Suppressor macrophage (primary cell): ENCODE measurements at places on chromosomes 12 and 14.

GRCh38 chr12:102107970-102108369 is 11.9 kb downstream of the NUP37 start:
- DNase-seq: no peak

DNA sequence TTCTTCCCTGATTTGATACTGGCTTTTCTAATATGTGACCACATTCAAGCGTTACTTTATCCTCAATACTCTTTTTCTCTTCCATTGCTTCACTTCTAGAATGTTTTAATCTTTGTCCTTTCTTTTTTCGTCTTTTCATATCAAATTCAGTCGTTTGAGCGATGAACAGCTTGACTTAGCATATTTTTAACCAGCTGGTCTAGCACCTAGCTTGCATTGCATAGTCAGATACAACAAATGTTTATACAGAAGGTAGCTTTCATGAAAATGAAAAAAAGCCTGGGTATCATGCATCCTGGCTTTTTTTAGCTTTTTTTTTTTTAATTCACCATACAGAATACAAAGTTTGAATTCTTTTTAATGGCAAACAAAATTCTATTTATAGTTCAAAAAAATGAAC is 1.2 kb downstream of the SOX5 start:
- DNase-seq: no peak

DNA sequence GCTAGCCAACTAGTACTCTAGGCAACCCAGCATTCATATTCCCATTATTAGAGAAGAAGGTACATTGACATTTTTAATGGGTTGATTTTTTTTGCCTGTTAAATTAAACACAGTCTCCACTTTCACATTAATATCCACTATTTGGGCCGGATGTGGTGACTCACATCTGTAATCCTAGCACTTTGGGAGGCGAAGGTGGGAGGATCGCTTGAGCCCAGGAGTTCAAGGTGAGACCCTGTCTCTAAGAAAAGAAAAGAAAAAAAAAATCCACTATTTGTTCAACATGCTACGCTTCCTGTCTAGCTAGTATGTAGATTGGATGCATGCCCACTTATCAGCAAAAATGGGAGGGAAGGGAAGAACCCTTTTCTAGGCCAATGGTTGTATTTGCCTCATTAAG is 7.1 kb upstream of the CRADD start:
- DNase-seq: no peak

DNA sequence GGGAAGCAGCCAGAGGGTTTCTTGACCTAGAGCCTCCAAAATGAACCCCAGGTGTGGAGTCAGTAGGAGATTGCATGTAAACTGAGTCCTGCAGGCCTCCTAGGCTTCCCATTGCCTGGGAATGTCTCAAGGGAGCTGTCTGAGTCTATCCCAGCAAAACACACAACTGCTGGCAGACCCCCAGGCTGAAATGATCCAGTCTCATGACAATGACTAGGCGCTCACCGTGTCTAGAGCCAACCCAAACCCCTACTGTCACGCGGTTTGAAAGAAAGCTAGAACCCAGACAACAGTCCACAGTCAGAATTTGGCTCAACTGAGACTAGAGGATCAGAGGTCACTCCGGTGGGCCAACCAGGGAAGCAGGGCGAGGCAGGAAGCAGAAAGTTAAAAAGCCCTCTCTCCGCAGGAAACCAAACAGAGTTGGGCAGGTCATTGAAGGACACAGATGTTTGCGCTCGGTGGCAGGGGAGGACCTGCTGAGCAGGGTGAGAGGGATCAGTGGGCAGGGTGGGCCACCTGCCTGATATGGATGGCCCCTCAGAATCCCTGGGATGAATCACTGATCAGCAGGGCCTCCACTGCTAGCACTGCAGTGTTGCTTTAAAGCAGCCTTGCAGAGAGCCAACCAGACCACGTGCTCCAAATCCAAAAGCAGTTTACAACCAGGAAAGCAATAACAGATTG is 23.8 kb downstream of the ACTN1 start:
- DNase-seq: no peak

GRCh38 chr14:34699873-34700621 is 14.3 kb downstream of the CFL2 start:
- DNase-seq: no peak

- no peak for DNase-seq
Observed at GRCh38 chr12:70756791-70757190, 119.6 kb upstream of the PTPRB start.

DNA sequence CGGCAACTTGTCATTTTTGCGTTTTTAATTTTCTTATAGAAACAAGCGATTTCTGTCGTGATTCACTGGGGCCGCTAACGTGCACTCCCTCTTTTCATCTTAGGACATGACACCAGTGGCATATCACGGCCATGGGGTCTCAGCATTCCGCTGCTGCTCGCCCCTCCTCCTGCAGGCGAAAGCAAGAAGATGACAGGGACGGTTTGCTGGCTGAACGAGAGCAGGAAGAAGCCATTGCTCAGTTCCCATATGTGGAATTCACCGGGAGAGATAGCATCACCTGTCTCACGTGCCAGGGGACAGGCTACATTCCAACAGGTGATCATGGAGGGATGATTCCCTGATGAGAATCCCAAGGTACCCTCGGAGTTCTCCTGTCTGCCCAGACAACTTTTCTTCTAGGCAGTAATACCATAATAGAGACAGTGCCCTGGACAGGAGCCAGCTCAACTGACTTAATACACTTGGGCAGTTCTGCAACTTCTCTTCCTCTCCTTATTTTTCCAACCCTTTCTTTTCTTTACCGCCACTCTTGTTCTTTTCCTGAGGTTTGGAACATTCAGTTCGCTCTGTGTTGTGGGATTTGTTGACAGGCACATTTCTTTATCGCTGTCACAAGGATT is 821 bp downstream of the TMEM106C start:
- DNase-seq: no peak

DNA sequence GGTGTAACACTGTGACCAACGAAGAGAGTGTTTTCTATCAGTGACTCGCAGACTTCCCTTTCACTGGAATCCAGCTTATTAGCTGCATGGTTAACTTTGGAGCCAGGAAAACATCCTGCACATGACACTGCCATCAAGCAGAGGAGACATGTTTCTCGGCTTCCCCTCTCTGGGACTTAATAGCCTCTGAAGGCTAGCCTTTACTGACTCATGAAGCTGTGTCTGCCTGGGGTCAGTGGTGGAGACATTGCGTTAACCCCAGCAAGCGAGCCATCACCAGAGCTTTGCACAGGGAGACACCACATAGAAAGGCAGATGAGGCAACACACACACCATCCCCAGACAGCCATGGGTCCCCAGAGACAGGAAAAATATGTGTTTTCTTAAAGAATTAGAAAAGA is 126.9 kb upstream of the PRICKLE1 start:
- no peak for DNase-seq

DNA sequence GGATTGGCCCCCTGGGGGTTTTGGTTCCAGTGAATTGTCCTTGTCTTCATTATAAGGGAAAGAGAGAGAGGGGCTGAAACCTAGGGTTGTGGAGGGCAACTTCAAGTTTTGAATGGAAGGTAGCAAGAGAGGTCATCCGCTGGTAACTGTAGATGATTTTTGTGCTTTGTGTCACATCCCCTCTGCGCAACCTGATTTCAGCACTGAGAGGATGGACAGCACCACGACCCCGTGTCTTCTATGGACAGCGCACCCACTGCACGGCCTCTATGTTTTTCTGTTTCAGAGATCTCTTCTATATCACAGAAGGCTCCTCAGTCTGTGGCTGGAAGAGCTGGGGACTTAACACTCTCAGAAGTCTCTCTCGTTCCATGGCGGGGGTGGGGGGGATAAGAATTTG is 127.0 kb upstream of the RPH3A start:
- peak; percentile 3 for DNase-seq

DNA sequence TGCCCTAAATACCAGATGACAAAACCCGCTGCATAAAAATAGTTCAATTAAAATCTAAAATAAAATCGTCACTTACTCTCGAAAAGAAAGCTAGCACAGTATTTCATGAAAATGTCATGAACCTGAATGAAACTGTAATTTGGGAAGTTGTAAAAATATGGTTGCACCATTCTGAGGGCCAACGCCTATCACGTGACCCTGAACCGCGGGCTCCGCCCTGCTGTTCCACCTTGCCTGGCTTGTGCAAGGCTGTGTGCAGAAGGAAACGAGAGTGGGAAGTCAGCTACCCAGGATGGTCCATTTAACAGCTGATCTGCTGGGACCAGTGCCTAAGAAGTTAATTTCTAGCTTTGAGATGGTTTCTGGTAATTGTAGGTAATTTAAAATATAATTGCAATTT is 91.7 kb upstream of the BMP4 start:
- DNase-seq: no peak

- DNase-seq: no peak
Observed at GRCh38 chr14:68474741-68475140, 318.1 kb downstream of the ZFP36L1 start.

DNA sequence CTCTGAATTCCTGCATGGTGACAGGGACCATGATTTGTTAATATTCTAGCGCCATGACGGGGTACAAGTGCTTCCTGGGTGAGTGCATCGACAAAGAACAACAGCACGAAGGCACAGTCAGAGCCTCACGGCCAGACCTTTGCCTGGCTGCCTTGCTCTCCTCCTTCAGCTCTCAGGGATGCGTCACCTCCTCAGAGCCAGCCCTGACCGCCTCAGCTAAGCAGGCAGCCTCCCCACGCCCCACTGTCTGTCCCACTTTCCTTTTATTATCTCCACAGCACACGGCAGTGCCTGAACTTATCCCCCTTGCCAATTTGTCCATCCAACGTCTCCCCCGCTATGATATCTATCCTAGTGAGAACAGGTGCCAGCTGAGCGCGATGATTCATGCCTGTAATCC is 16.5 kb upstream of the FZD10 start:
- no peak for DNase-seq

GRCh38 chr12:75641031-75641780 is 129.8 kb upstream of the KRR1 start:
- peak; percentile 80 for DNase-seq

DNA sequence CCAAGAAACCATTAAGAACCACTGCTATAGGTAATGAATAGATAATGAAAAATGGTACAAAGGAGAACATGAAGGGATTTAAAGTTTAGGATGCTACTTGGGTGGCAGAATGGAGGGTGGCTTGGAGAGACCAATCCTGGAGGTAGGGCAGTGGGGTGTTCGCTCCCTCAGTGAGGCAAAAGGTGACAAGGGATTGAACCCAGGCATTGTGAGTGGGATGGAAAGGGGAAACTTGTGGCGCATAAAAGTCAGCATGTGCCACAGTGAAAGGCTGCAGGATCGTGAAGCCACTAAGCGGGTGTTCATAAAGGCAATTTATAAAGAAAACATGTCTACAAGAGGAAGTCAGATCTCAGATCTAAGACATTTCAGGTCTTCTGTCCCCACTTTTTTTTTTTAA is 76.7 kb upstream of the SLC38A2 start:
- no peak for DNase-seq

GRCh38 chr12:67428431-67428830 is 159.3 kb downstream of the CAND1 start:
- no peak for DNase-seq

DNA sequence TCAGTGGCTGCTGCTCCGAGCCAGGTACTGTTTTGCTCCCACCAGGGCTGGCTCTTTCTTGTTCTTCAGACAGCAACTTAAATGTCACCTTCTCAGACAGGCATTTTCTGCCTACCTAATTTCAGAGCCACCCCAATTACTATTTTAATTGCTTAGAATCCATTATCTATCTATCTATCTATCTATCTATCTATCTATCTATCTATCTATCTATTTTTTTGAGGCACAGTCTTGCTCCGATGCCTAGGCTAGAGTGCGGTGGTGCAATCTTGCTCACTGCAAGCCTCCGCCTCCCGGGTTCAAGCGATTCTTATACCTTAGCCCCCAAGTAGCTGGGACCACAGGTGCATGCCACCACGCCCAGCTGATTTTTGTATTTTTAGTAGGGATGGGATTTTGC is 58.5 kb downstream of the SPPL3 start:
- DNase-seq: no peak

GRCh38 chr12:105275997-105276733 is 40.2 kb upstream of the APPL2 start:
- DNase-seq: peak; percentile 61

GRCh38 chr14:94907626-94908261 is 137.8 kb upstream of the GSC start:
- no peak for DNase-seq

- no peak for DNase-seq
Observed at GRCh38 chr12:14921218-14921617, 17.1 kb downstream of the ERP27 start.

DNA sequence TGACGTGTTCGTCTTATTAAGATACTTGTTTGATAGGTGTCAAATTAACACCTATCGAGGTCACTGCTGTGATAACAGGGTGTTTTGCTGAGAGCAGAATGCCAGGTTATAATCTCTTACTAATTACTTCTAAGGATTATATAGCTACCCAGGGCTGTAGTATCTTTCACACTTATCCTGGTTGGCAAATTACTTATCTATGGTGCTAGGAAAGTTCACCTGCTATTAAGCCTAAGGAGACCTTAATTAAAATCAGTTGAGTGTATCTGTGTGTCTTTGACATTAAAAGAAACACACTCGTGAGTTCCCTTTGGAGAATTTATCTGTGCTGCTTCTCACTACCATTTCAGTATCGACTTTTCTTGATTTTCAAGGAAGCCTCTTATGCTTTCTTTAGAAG is 301.6 kb upstream of the SLC16A7 start:
- DNase-seq: no peak

- DNase-seq: peak; percentile 28
Observed at GRCh38 chr12:68240079-68240478, 13.3 kb downstream of the IL22 start.

DNA sequence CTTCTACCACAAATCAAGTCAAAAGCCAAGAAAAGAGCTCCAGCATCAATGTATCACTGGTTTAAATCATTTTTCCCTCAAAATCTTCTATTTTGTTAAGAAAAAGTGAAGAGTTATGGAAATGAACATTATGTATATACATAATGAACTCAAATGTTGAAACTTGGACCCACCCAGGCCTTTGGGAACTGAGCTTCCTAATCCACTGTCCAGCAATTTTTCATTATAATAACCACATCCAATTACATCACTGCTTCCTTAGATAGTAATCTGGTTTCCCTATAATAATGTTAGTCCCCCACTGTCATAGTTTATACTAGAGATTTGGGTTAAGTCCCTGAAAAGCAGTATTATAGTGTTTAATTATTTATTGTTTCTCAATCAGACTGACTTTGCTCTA is 170.9 kb downstream of the PIK3C2G start:
- DNase-seq: no peak

DNA sequence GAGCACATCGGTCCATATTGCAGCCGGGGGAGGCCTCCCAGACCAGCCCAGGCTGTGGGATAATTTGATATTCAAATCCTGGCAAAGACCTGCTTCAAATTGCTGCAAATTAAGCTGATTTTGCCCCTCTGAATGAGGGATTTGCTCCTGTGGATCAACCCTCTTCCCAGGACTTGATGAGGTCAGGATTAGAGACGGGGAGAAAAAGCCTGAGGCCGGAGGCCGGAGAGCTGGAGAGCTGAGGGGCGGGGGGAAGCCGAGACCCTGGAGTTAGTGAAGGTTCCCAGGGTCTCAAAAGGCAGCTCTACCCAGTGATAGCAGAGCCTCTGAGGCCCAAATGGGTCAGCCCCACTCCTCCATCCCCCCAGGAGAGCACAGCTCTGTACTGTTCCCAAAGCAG is 17.5 kb upstream of the VSX2 start:
- no peak for DNase-seq

GRCh38 chr12:15268927-15269552 is 47.8 kb upstream of the RERG start:
- DNase-seq: peak; percentile 77

- peak; percentile 69 for DNase-seq
Observed at GRCh38 chr12:29552324-29552927, 54.9 kb upstream of the OVCH1 start.
